ENCODE measurements at places on chromosomes 7 and 10. TPM values are rescaled to one million over a fixed set of nuclear protein-coding genes. Genes with fewer than 3 reads are reported as not detected.

DNA sequence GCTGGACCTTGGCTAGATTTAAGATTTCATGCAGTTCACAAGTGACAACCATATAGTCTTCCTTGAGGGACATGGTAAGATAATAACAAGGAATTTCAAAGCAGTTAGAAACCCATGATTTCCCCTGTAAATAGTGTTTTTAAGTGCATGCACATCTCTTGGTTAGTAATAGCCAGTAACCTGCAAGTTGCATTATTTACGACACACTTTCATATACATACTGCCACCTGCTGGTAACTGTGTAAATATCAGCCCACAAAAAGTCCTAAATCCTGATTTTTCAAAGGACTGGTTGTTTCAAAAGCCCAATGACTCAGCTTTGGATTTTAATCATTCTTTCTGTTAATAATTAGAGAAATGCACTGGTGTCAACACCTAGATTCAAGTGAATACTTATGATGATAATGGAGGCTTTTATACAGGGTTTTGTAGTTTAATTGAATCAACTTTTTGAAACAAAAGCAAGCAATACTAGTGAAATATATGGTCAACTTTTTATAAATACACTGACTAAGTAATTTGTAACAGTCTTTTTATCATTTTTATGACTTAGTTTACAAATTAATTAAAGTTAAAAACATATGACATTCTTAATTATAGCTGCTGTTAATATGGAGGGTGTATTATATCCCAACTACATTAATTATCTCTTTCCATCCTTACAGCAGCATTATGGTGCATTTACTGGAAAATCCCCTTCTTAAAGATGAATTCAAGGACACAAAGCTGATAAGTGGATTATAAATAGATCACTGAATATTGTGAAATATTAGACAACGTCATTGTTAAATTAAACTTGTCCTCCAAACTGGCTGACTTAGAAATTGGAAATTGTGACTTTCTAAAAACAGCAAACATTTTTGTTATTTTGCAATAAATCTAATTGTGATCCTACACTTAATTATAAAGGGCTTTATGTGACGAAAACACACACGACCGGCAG is 367.7 kb upstream of the SEMA3D start:
- no peak for ATAC-seq

DNA sequence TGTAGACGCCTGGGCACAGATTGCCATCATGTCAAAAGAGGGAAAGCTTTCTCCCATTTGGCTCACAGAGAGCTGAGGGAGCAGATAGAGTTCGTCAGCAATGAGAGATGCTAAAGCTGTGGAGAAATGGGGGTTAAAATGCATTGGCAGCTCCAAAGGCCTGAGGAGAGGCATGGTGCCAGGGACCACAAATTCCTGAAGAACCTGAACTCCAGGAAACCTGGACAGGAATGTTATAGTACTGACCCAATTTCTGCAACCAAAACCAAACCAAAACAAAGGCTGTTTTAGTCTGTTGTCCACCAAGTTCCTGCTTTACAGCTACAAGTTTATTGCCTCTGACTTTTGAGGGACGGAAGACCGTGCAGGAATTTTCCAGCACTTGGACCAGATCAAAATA is 575.7 kb downstream of the REEP3 start:
- ATAC-seq = no peak

DNA sequence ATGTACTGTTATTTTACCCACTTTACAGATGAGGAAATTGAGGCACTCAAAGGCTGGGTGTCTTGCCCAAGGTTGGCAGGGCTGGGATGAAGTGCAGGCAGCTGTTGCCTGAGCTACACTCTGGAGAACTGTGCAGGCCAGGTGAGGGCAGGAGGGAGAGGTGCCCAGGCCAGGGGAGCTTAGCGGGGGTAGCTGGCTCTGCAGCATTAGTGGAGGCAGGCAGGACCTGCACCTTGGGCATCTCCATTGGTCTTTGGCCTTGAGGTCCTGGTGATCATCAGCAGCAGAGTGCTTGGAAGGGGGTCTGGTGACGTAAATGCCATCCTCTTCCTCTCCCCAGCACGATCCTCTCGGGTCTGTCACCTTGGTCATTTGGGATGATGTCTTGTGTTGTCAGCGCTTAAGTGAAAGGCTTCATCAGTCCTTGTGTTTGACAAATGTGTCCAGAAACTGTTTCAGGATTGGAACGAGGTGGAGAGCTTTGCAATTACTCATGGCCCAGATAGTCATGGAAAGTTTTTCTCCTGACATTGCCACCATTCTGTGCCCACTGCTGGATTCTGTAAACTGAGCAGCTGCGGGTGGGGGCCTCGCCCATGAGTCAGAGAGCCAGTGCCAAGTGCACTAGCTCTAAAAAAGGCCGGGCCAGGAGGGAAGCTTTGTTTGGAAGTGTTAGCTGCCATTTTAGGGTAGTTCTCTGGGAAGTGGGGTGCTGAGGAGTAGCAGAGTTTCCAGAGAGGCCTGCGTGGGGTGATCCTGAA is 47.6 kb downstream of the TSPAN15 start:
- peak; percentile 16 for ATAC-seq

GPR85 gene
- total RNA-seq = 0.17 TPM

DNA sequence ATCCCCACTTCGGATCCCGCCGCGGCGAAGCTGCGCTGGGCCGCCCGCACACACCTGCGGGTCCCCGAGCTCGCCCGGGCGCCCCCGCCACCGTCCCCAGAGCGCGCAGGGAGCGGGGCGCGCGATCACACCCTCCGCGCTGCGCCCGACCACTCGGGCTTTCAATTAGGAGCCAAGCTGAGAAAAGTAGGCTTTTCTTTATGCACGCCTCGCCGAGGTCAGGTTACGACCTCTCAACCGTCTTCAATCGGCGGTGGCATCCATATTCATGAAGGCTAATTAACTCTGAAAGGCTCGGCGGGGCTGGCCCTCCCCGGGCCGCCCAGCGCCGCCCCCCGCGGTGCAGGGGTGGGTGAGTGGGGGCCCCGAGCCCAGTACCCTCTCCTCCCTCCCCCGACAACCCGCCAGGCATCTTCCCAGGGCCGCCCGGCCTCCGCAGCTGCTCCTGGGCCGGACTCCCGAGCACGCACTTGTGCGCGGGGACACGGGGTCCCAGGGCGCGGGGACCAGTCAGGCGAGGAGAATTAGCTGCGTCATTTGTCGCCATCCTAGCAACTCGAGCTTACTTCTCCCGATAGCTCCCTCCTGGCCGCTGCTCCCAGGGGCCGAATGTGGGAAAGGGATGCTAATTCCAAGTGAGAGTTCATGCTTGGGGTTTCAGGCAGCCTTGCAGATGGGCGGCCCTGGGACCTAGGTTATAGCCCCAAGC is 155.5 kb upstream of the LYZL2 start:
- no peak for ATAC-seq

- peak; percentile 80 for ATAC-seq
These were observed 35.2 kb upstream of the GDF10 start for GRCh38 chr10:47264797-47265281.

HPSE2 gene
- not detected for total RNA-seq

RTKN2 gene
- 6.1 TPM for total RNA-seq

GRCh38 chr7:128030654-128031611 is at the start of gene LRRC4:
Gene LRRC4 (minus strand): TSS chr7:128031437. CDS start chr7:128030640, 797 bp downstream.
- peak; percentile 46 for ATAC-seq

GRCh38 chr10:86946213-86947155 is 10.9 kb downstream of the MMRN2 start:
- ATAC-seq = no peak

GRCh38 chr7:111103678-111104274 is 12.8 kb downstream of the LRRN3 start:
- ATAC-seq = peak; percentile 43

DNA sequence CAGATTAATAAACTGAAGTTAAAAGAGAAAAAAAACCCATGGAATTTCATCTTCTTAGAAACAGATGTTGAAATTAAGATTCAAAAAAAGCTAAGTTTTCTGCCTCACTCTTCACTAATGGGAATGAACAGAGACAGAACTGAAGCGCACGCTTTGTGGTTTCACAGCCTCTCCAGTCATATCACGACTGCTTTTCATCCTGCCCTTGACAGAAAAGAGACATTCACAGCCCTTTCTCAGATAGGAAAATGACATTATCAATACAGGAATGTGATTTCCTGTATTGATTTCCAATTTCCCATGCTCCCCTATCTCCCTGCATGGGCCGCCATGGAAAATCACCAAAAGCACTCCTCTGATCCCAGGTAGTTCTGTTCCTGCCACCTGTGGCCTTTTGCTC is 108.2 kb downstream of the PFKFB3 start:
- peak; percentile 67 for ATAC-seq

TRIM50 gene
- total RNA-seq = not detected

SORCS3 gene
- total RNA-seq = not detected

ELN gene
- total RNA-seq = not detected

PRLHR gene
- total RNA-seq = not detected

MYH16 gene
- total RNA-seq = not detected

MMD2 gene
- not detected for total RNA-seq

Data from activated T-helper 17 cell treated with anti-CD3 and anti-CD28 coated beads, Interleukin-2, amount 50 U/mL, for 72 hours (primary cell).